ENCODE measurements at places on chromosomes 6 and 20.

DNA sequence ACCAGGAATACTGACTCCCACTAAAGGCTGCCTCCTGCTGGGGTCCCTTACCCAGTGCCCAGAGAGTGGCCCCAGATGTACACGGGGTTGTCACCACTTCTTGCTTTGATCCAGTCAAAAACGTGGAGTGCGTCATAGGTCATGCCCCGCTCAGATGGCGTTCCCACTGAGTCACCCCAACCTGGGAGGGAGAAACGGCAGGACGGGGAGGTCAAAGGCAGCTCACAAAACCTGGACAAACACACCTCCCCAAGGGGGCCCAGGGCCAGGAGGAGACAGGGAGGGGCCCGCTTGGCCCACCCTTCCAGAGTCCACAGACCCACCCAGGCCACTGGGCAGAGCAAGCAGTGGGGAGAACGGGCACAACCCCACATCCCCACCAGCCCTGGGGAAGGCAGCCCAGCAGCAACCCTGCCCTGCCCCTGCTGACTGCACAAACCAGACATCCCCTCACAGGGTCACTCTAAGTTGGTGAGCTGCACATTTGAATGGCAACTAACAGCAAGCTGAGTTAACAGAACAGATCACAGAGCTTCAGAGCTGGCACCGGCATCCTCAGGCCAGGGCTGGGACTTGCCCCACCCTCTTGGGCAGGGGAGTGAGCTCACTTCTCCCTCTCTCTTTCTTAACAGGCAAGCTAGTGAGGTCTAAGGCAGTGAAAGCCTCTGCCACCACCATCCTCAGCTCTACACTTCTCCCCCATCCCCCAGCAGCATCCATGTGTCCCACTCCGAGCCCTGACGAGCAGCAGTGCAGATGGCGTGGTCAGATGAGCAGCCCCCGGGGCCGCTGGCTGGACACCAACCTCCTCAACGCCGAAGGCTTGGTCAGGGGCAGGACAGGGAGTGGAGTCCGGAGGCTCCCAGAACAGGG lies 61.7 kb downstream of the PYGB start:
- DNase-seq = no peak

- no peak for DNase-seq
These were observed 81.6 kb downstream of the NCOA7 start for GRCh38 chr6:125872259-125872921.

DNA sequence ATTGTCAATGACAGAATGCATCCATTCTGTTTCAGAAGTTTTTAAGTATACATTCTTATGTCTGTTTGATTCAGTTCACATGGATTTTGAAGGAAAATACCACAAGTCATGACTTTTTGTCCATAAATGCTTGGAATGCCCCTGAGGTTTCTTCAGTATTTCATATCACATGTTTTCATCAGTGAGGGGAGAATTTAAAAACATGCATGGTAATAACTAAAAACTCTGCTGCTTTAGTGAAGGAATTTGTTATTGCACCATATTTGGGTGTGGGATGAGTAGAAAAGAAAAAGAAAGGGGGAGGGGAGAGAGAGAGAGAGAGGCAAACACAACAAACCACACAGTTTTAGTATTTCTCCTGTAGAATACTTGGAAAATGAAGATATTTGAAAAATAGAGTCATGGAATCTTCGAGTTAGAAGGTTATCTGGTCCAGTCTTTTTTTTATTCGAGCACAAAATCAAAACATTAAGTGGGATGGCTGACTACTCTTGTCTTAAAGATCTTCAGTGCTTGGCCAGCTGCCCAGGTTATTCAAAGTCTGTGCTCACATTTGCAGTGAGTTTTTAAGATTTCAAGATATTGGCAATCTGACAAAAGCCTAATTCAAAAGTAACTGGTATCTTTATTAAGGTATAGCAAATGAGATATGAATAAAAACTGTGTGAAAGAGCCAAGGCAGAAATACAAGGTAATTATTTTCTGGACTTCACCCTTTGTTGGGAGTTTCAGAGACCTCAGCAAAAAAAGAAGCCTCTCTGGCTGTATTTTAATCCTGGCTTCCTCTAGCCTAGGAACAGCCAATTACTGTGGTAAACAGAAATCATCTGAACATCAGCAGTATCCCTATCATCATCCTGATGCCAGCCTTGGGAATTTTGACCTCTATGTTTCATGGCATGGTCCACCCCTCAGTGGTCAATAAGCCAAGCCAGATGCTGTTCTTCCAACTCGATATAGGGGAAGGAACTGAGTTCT lies 687.9 kb upstream of the CITED2 start:
- no peak for DNase-seq

GRCh38 chr6:115947966-115948541 lies 112.6 kb downstream of the FRK start:
- no peak for DNase-seq

- DNase-seq = no peak
These were observed 58.5 kb downstream of the ANKS1A start for GRCh38 chr6:34947561-34947960.

DNA sequence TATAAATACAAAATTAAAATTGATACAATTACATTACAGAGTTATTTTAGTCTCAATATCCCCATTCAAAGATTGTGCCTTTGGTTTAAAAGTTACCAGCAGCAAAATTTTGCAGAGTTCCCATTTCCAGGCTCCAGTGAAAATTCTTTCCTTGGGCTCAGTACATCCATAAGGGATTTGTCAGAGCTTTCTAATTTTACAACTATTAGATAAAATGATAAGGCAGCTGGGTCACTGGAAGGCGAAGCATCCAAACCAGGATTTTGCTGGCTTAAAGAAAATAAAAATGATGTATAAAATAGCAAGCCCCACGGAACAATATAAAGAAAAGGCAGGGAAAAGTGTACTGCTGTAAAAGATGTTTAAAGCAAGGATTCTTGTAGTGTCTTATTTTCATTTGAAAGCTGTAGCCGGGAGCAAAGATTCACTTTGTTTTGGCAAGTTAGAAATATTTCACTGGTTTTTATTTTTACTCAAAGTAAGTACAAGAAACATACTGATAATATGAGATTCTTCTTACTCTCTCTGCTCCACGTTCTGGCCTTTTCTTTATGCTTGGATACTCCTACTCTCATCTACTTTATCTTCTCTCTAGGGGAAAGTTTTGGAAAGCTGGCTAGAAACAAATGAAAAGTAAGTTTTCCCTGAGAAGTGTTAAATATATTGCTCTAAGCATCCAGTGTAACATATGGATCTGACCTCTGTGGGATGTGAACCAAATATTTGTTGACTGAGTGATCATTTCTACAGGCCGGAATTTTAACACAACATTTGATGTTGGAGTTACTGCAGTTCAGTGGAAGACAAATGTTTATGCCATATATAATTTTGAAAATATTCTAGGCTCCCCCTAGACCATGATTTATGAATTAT lies 488.4 kb downstream of the PHF3 start:
- no peak for DNase-seq

- no peak for DNase-seq
These were observed 356.6 kb upstream of the SULF2 start for GRCh38 chr20:48141660-48142515.

DNA sequence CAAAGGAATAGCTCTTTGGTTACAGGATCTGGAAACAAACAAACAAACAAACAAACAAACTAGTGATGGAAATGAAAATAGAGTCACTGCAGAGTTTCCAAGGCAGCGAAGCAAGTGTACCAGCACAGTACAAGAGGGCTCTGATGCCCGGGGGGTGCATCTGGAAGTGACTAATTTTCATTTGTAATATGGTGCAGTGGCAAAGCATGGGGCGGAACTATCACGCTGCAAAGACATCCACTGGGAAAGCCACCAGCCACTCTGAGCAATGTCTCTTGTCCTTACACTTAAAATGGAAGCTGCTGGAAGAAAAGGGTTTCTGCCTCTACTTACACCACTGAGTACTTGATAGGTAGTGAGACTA lies 44.4 kb upstream of the NEDD9 start:
- DNase-seq = no peak

GRCh38 chr20:25021336-25021735 lies 28.8 kb upstream of the APMAP start:
- no peak for DNase-seq

- no peak for DNase-seq
These were observed 15.8 kb downstream of the ANKRD60 start for GRCh38 chr20:58212636-58213035.

DNA sequence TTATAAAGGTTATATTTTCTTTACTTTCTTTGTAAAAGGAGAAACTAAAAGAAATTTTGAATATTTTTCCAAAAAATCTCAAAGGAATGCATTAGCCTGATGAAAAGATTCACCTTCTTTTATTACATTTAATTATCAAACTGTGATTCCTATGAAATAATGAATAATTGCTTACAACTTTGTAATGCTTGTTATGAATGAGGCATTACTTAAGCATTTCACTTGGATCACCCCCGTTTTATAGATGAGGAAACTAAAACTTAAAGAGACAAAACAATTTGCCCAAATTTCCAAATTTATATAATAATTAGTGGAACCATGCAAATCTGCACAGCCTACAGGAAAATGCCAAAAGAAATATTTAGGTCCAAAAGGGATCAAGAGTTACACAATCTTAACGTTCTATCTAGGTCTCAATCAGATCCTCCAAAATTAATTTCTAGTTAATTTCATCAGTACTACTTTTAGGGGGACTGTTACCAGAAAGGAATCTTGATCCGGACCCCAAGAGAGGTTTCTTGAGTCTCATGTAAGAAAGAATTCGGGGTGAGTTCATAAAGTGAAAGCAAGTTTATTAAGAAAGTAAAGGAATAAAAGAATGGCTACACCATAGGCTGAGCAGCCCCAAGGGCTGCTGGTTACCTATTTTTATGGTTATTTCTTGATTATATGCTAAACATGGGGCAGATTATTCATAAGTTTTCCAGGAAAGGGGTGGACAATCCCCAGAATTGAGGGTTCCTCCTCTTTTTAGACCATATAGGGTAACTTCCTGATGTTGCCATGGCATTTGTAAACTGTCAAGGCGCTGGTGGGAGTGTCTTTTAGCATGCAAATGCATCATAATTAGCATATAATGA lies 288.0 kb downstream of the ADGB start:
- DNase-seq = no peak

GRCh38 chr6:111469543-111469942 lies 13.5 kb downstream of the REV3L start:
- no peak for DNase-seq

DNA sequence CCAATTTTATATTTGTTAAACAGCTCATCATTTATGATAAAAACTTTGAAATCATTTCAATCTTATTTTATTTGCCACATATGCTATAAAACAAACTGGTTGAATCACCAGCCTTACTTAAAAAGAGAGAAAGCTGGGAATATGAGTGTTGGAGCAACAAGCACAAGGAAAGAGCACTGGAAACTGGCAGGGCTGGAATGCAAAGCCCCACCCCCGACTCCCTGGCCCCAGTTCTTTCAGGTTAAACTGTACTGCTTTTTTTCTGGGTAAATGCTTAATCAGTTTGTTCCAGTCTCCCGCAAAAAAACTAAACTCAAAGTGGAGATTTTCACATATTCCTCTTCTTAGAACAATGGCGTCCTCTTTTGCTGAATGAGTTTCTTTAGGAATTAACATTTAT lies 433.8 kb upstream of the NOX3 start:
- no peak for DNase-seq

DNA sequence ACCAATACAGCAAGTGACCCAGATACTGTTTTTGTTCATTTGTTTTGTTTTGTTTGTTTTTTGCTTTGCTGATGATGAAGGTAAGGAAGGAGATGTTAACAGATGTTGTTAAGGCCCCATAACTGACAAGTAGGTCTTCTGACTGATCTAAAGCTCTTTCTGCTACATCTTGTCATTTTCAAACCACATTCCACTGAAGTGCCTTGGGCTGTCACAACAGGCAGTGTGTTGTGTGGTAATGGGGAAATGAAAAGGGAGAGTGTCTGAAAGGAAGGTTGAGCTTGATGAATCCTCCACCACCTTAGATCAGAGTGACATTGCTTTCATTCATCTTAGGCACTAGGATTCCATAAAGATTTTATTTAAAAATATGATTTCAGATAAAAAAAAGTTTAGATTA lies 479.4 kb upstream of the SYNCRIP start:
- DNase-seq = no peak

GRCh38 chr6:148590883-148591282 lies 155.9 kb upstream of the UST start:
- no peak for DNase-seq

DNA sequence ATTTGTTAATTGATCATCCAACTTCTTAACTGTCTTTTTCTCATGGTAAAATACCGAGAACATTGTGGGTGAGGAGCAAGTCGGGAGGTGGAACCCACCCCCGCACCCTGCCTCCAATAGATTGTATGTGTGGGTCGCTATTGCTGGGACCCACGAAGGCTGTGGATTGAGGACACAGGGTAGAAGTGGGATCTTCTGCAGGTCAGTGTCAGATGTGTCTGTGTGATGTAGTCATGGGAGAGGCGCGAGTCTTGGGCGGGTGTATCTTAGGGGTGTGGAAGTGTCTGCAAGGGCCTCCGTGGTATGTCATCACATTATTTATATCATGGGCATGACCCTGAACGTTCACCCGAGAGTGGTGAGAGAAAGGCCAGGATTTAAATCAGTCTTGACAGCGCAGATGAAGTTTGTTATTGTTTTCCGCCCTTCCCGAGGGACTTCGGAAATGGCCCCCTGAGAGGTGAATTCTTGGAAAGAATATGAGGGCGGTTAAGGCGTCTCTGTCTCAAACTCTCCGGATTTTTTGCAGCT lies 472 bp upstream of the PAQR8 start:
- DNase-seq = peak; percentile 54

- peak; percentile 88 for DNase-seq
These were observed 90.5 kb downstream of the SYNJ2 start for GRCh38 chr6:158072083-158072721.

DNA sequence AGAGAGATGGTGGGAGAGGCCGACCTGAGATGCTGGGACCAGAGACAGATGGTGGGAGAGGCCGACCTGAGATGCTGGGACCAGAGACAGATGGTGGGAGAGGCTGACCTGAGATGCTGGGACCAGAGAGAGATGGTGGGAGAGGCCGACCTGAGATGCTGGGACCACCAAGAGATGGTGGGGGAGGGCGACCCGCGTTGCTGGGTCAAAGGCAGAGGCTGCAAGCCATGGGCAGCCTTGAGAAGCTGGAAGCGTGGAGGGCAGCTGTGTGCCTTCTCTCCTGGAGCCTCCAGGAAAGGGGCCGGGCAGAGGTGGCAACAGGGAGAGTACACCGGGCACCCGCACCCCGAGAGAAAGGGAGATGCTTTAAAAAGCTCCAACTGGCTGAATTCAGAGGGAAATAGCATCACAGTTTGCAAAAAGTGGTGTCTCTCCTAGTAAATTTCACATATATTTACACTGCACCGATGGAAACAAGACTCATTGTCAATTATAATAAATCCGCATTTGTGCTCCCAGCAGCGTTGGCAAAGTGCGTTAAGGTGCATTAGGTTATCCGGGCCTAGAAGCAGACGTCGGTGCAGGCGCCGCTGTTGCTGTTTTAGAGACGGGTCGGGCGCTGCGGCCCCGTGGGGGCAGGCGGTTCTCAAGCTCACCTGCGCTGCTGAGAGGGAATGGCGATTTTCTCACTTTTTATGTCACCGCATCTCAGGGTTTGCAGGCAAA lies 132.4 kb downstream of the DLL1 start:
- no peak for DNase-seq

- no peak for DNase-seq
These were observed 8.9 kb upstream of the HLA-B start for GRCh38 chr6:31365864-31366263.

- DNase-seq = no peak
These were observed 217.4 kb upstream of the ECI2 start for GRCh38 chr6:4352731-4353130.
